ENCODE measurements at places on chromosomes 12 and 14.

DNA sequence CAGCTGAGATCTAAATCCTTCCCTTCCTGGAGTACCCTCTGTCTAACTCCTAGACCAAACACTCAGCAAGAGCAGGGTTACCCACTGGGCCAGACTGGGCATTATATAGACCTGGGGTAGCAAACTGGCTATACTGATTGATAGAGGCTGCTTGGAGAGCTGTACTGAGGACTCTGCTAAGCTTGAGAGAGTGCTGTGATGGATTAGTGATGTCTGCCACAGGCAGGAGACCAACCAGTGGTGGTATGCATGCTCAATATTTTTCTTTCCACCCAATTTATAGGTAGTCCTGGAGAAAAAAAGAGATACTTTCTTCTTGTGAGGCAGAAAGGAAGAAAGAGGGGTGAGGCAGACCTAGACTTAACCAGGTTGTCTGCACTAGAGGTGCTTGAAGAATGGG is 33.3 kb downstream of the DTX1 start:
- H3K36me3 ChIP-seq: no peaks in the 10 kb centered on the region
- DNase-seq: no peak
- no peak overlapping the region for H3K4me3 ChIP-seq

- no peak for DNase-seq
- H3K4me3 ChIP-seq: no peak overlapping the region
Measured at GRCh38 chr12:2578211-2578610, 216.6 kb upstream of the FKBP4 start.

- no peak for DNase-seq
- peaks cover 5% of the 10 kb centered on the region for H3K36me3 ChIP-seq
- no peaks in the 10 kb centered on the region for H3K27me3 ChIP-seq
- H3K4me3 ChIP-seq: no peak overlapping the region
- H3K27ac ChIP-seq: peak overlapping the region; percentile 61
Measured at GRCh38 chr14:54976316-54976715, 50.6 kb downstream of the WDHD1 start.

- peaks cover 48% of the 10 kb centered on the region for H3K4me1 ChIP-seq
- H3K4me3 ChIP-seq: no peak overlapping the region
- H3K36me3 ChIP-seq: peaks cover 1% of the 10 kb centered on the region
- no peaks in the 10 kb centered on the region for H3K27me3 ChIP-seq
- no peak for DNase-seq
Measured at GRCh38 chr14:71478542-71478941, 453.7 kb upstream of the RGS6 start.

DNA sequence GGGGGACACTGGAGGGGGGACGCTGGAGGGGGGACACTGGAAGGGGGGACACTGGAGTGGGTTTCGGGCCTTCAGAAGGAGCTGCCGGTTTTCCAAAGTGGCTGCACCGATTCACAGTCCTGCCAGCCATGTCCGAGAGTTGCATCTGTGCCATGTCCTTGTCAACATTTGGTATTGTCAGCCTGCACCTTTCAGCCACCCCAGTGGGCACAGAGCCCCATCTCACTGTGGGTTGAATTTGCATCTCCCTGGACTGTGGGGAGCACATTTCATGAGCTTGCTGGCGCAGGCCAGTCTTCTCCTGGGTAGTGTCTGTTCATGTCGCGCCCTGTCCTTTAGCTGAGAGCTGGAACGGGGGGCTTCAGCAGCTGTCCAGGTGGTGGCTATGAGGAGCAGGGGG is 72.7 kb downstream of the GALNT9 start:
- peaks cover 5% of the 10 kb centered on the region for H3K4me1 ChIP-seq
- no peaks in the 10 kb centered on the region for H3K36me3 ChIP-seq
- H3K27ac ChIP-seq: no peak overlapping the region

All from chondrocyte (in vitro differentiated cells).